ENCODE measurements at places on chromosomes 2 and 18. TPM values are rescaled to one million over a fixed set of nuclear protein-coding genes. Genes with fewer than 3 reads are reported as not detected.

Gene CCDC148
- 16.0 TPM for total RNA-seq

Gene SLC4A3
- 3.5 TPM for total RNA-seq

Gene C18orf54
- 4.3 TPM for total RNA-seq

Gene RAD51AP2
- under 0.01 TPM for total RNA-seq

Gene PDE11A
- 5.8 TPM for total RNA-seq

Gene SATB2
- 2.3 TPM for total RNA-seq

Gene CLK1
- total RNA-seq = 32.1 TPM

Gene MAB21L4
- total RNA-seq = 5.2 TPM

Gene FLACC1
- 0.45 TPM for total RNA-seq

Gene USP40
- total RNA-seq = 41.9 TPM

Gene DPP4
- total RNA-seq = 65.7 TPM

Gene HOXD3
- 26.9 TPM for total RNA-seq

Gene POTEI
- not detected for total RNA-seq

Gene TGFA
- 91.7 TPM for total RNA-seq
